ENCODE measurements at places on chromosomes 5 and 9.
A peak's percentile ranks its signal among the peaks of the same experiment; 100 is the strongest.

DNA sequence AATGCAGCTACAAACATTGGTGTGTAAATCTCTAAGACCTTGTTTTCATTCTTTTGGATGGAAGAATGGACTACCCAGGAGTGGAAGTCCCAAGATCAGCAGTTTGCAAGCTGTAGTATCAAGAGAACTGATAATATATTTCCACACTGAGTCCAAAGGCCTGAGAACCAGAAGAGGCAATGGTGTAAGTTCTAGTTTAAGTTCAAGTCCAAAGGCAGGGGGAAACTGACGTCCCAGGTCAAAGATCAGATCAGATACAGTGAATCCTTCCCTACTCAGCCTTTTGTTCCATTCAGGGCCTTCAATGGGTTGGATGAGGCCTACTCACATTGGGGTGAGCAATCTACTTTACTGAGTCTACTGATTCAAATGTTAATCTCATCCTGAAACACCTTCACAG lies 80.3 kb upstream of the ERBIN start:
- no peak for DNase-seq

DNA sequence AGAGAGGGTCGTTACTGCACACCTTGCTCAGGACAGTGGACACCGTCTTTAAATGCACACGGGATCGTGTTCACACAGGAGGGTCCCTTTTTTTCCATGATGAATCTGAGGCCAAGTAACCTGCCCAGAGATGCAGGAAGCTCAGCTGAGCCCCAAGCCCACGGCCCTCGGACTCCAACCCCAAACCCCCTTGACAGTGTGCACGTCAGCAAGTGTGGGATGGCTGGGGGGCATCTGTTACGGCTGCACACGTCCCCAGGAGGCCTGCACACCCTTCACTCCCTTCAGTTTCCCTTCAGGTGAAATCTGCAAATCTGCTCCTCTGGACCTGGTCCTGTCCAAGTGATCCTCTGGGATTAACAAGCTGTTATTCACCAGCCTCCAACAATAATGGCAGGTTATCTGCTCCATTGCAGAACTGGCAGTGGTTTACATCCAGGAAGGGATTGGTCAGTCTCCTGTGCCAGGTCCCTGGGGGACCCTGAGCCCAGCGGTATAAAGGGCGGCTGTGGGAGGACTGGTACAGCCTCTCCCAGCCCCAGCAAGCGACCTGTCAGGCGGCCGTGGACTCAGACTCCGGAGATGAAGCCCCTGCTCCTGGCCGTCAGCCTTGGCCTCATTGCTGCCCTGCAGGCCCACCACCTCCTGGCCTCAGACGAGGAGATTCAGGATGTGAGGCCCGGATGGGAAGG lies at the start of gene LCN1:
LCN1 (plus strand) TSS at position 525 of the 692 bp plus-strand sequence; CDS start at position 583, 58 bp downstream.
- DNase-seq: no peak

DNA sequence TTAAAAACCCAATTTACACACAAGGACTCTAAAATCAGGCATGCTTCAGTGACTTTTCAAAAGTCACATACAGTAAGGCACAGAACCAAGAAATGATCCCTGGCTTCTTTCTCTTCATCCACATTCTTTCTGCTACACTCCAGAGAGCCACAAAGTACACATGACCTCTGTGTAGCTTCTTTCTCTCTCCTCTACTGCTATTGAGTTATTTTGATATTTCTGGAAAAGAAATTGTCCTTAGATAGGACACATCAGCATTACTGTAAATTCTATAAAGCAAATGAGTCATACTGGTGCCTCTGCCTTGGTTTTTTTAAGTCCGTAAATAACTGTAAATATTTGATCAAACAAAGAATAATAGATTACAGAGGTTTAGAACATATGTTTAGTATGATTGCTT lies 96.3 kb downstream of the KIAA0825 start:
- no peak for DNase-seq

- DNase-seq: no peak
Observed at GRCh38 chr9:95595721-95596295, 79.0 kb upstream of the PTCH1 start.

DNA sequence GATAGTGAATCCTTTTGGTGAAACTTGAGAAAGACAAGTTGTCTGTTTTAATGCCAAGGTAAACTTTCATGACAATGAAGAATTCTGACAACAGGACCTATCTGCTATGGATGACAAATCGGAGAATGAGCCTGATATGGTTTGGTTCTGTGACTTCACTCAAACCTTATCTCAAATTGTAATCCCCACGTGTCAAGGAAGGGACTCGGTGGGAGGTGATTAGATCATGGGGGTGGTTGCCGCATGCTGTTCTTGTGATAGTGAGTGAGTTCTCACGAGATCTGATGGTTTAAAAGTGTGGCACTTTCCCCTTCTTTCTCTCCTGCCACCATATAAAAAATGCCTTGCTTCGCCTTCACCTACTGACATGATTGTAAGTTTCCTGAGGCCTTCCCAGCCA lies 1964.1 kb upstream of the CDH9 start:
- no peak for DNase-seq

DNA sequence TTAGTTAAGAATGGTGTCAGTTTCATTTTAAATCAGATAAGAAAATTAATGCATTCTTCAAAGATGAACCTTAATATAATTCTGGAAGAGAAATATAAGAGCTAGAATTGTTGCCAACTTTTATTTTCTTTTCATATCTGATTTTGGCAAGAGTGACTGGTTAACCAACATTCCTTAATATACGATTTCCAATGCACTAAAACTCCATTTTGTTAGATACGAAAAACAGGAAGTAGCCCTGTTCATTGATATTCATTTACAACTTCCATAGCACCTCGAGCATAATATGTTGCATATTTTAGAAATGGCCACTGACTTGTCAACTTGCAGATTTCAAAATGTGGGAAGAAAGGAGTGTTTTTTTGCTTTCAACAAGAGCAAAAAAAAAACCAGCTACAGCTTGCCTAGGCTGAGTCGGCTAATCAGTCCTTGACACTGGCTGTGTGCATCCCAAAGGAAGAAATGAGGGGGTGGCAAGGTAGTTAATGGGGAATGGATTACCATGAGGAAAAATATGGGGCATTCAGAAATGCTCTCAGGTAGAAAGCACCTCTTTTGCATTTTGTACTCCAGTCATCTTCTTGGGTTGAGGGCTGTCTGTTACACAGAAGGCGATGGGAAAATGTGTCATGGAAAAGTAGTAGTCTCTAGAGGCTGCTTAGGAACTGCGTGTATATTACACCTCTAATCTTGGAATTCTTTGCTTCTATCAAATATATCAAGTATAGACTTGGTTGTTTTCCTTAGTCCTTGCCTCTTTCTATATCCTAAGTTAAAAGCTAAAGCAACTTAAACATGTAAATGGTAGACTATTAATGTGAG lies 3.9 kb downstream of the MAP3K1 start:
- no peak for DNase-seq

GRCh38 chr9:27600256-27600655 lies 27.0 kb upstream of the C9orf72 start:
- no peak for DNase-seq

GRCh38 chr5:127077366-127077765 lies 4.1 kb upstream of the C5orf63 start:
- no peak for DNase-seq

GRCh38 chr5:91058575-91058974 lies 324.5 kb downstream of the ARRDC3 start:
- peak; percentile 52 for DNase-seq

GRCh38 chr9:77533671-77534070 lies 114.5 kb downstream of the GNA14 start:
- no peak for DNase-seq

DNA sequence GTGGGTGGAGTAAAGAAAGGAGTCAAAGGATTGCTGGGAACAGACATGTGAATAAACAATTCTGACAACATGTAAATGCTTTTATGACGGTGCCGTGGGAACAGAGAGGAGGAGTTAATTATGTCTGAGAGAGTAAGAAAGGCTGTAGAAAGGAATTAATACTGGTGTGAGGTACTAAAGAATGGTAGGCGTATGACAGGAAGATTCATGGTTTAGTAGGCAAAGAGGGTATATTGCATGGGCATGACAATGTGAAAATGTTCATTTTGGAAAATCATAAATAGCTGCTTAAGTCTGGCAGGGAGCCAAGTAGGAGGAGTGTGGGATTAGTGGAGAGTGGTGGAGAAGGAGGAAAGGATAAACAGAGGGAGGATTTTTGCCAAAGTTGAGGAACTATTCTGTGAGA lies 19.7 kb downstream of the NAA35 start:
- no peak for DNase-seq

- DNase-seq: no peak
Observed at GRCh38 chr9:70263421-70263820, 4.6 kb downstream of the SMC5 start.

DNA sequence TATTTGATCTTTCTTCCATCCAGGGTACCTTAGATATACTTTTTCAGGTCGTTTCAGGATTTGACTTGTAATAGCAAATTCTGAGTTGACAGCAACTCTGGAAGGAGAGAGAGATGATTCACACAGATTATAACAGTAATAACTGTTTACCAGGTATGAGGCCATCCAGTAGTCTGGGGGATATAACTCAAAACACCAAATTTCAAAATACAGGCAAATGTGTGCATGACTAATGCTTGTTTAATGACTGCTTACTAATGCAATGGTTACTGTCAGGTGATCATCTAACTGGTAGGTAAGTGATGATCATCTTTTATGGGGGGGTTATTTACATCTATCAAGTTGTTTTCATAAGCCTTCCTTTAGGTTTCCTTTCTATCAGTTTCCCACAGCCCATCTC lies 412.3 kb downstream of the MAT2B start:
- DNase-seq: no peak

- DNase-seq: no peak
Observed at GRCh38 chr9:111904026-111904425, 7.4 kb downstream of the UGCG start.

GRCh38 chr5:177598477-177598876 lies 1.5 kb upstream of the B4GALT7 start:
- peak; percentile 10 for DNase-seq

- peak; percentile 20 for DNase-seq
Observed at GRCh38 chr5:73031839-73032238, 76.0 kb downstream of the FCHO2 start.

GRCh38 chr5:111734013-111734412 lies 23.0 kb downstream of the NREP start:
- DNase-seq: peak; percentile 69

DNA sequence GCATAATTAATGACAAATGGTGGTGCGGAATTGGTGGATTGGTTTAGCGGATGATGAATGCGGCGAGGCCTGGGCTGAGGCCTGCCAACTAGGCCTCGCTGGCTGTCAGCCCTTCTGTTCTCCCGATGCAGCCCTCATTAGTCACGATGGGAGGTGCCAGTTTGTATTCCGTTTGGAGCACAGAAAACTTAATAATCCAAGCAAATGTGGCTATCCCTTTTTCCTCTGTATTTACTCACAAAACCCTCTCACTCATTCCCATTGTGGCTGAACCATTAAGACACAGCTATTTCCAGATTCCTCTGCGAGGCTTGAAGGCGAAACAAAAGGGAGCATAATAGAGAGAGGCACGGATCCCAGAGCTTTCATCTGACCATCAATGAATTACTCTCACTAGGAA lies 114.3 kb downstream of the MVB12B start:
- DNase-seq: no peak

DNA sequence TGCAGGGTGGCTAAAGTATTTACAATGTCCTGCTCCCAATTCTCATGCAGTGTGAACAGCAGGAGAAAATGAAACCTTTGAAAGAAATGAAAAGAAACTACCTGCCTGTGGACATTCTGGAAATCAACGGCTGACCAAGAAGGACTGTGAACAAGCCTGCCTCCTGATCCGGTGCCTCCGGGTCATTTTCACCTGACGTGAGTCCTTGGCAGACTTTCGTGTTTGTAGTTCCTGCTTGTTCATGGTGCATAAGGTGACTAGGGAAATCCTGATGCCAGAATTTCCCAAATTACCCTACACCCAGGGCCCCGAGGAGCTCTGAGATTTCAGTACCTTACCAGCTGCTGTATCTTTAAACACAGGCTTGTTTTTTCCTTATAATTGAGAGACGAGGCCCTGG lies 317.5 kb downstream of the TLE1 start:
- DNase-seq: no peak

DNA sequence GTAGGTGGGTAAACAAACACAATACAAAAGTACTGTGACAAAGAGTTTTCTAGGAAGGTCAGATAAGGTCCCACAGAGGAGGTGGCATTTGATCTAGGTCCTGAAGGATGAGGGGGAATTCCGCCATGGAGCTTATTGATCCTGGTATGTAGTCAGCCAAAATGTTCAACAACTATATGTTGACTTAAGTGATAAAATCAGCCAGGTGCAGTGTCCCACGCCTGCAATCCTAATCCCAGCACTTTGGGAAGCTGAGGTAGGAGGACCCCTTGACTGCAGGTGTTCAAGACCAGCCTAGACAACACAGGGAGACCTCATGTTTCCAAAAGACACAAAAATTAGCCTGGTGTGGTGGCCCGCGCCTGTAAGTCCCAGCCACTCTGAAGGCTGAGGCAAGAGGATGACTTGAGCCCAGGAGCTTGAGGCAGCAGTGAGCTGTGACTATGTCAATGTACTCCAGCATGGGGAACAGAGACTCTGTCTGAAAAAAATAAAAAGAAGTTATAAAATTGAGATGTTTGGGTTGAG lies 46.4 kb upstream of the PLIN2 start:
- DNase-seq: no peak

DNA sequence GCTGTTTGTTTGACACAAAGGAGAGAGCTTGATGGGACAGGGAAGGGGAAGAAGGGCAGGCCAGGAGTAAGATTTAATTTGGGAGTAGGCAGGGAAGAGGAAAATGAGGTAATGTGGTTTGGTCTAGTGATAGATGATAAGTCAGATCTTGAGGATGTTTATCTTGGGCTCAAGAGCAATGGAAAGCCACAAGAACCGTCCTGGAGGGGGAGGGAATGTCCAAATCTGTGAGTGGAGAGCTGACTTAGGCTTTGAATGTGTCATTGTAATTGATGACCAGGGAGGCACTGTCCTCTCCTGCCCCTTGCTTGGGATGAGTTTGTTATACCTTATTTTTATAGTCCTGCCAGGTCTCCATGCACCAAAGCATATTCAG lies 37.5 kb downstream of the MAMDC2 start:
- no peak for DNase-seq

GRCh38 chr9:75699017-75699416 lies 191.5 kb upstream of the PCSK5 start:
- no peak for DNase-seq

- DNase-seq: no peak
Observed at GRCh38 chr5:150519560-150519945, 11.6 kb downstream of the NDST1 start.

DNA sequence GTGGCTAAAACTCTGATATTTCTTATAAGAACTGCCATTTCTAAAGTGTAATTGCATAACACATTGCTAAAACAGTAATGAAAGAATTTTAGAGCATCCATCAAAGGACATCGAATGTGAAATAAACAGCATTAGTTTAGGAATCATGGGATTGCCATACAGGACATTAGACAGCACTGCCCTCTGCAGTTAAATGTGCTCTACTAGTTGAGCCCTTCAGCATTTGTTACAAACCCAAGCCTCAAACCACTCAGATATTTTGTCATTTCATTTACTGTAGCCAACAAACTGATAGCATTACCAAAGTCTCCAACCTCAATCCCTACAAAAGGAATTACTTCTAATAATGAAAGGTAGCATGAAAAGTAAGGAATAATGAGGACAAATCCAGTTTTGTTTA lies 116.8 kb upstream of the COX7C start:
- DNase-seq: no peak

GRCh38 chr5:56803025-56803424 lies 12.3 kb upstream of the MAP3K1 start:
- DNase-seq: no peak

- peak; percentile 89 for DNase-seq
Observed at GRCh38 chr5:143405063-143405848, 1.8 kb upstream of the NR3C1 start.

GRCh38 chr9:5493679-5494511 lies 16.4 kb upstream of the PDCD1LG2 start:
- DNase-seq: peak; percentile 47
